GM13976 (cell line): ENCODE measurements at places on chromosomes 1 and 21.

- DNase-seq, result no peak
Measured at GRCh38 chr1:232704694-232705680, 75.1 kb upstream of the SIPA1L2 start.

DNA sequence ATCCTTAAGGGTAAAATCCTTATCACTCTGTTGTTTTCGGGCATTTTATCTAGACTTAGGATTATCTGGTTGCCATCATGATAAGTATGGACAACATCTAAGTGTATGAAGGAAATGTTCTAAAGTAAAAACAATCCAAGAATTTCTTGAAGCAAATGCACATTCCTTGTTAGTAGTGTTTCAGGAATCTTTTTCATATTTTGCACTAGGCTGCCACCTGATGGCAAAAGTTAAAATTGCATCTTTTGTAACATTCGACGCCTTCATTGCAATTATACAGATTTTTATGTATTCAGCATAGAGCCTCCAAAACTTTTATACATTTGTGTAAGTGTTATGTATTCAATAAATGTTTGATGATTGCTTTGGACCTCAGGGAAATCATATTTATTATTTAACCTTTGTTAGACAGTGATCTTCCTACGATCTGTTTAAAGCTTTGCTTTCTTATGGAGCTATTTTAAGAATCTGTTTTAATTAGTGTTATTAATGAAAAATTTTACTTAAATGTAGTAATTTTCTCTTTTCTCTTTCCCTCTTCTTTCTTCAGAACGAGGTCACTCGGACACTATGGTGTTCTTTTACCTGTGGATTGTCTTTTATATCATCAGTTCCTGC, 49.4 kb upstream of the KIAA1614 start:
- no peak for DNase-seq

GRCh38 chr1:78348496-78349284, 142.1 kb upstream of the PTGFR start:
- no peak for DNase-seq

- no peak for DNase-seq
Measured at GRCh38 chr1:35264035-35264434, 4.5 kb upstream of the ZMYM4 start.

DNA sequence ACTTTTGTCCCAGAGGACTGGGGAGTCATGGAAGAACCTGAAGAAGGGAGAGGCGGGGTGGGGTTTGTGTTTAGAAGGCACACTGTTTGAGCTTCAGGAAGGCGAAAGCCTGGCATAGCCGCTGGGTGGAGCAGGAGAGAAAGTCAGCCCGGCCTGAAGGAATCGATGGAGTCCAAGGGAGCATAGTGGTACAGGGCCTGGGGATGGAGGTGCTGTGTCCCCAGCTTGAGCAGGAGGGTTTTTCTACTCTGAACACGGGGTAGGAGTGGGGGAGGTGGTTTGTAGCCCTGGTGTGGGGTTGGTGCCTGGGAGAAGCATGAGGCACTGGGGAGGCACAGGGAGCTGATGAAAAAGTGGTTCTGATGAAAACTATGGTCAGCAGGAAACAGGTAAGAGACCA, 4.7 kb upstream of the CCDC24 start:
- DNase-seq, result no peak

GRCh38 chr1:175904808-175905207, 161.4 kb upstream of the TNR start:
- no peak for DNase-seq

GRCh38 chr1:13764588-13765332, 64.8 kb downstream of the PRDM2 start:
- DNase-seq, result no peak

- DNase-seq, result no peak
Measured at GRCh38 chr1:192530254-192530653, 45.3 kb upstream of the RGS1 start.

DNA sequence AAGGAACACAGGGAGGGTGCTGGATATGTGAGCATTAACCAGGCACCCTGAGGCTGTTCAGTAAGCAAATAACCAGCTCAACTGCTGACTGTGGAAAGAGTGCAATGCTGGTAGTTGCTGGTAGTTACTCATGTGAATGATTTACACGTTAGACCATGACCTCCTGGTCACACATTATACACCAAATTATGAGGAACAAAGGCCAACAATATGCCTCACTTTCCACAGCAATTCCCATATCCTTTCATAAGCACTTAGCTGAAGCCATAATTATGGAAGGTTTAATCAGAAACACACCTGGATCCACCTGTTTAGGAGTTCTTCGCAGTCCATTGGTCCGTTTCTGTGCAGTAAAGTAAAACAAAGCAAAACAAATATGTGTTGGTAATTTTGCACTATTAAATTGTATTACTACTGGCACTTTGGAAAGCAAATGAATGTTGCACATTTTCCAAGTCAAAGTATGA, 281.8 kb downstream of the VAV3 start:
- no peak for DNase-seq

- peak; percentile 34 for DNase-seq
Measured at GRCh38 chr21:37463083-37463801, 96.7 kb downstream of the DYRK1A start.

- DNase-seq, result no peak
Measured at GRCh38 chr1:5623399-5623798, 368.8 kb downstream of the NPHP4 start.

DNA sequence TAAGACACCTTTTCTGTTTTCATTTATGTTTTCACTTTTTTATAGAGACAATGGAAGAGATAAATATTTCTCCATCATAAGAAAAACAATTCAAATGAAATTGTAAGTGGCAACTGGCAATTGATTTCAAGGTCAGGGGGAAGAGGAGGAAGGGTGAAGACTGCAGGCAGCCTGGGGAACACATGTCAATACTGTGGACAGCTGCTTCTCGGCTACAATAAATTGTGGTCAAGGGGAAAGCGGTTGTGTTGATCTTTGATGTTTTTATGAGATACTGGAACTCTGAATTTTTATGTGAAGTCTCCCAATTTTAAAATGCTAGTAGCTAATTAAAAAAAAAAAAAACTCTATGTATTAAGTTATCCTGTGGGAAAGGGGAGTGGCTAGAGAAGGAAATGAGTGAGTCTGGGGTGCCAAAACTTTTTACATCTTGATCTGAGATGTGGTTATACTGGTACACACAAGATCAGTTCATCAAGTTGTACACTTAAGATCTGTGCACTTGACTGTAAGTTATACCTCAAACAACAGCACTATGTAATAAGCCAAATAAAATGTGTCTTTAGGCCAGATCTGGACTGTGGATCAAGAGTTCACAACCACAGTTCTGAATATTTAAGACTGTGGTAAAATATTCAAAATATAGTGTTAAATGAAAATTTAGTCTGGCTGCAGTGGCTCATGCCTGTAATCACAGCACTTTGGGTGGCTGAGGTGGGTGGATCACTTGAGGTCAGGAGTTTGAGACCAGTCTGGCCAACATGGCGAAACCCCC, 18.0 kb downstream of the SSX2IP start:
- DNase-seq, result no peak

- DNase-seq, result no peak
Measured at GRCh38 chr1:119748040-119748439, 20.7 kb downstream of the HMGCS2 start.

GRCh38 chr1:111214074-111214801, 13.3 kb upstream of the CHI3L2 start:
- no peak for DNase-seq

DNA sequence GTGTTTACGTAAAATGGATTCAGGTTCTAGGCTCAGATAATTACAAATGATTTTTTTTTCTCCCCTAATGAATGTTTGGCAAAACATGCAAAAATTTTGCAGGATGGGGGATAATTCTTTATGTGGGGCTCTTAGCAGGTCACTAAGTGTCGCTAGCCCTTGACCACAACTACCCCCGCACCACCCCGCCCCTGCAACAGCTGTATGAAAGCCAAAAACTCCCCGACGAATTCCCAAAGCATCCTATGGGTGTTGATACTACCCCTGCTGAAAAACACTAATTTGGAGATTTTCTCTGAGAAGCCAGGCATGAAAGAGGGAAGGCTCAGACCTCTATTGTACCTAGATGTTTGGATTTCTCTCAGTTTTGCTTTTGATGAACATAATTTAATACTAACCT, 243.0 kb downstream of the TRABD2B start:
- no peak for DNase-seq

DNA sequence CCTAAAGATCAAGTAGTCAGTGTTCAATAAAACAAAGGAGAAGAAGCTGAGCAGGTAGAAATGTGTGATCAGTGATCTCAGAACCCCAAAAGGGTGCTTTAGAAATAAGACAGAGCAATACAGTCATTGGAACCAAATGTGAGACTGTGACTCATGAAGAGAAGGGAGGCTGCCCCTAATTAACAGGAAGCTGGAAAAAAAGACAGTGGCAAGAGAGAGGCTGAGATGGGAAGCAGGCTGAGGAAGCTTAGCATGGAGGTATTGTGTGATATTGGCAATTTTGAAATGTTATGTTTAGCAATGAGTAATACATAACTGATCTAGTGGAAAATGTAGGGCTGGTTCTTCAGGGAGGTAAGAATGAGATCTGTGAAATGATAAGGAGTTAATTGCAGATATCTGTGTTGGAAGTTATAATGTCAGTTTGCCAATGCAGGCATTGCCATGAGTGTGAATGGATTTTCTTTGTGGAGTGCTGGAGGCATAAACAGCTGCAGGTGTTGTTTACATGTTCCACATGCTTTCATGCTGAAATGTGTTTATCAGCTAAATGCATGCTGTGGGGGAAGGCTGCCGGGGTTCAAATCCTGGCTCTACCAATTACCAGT, 90.6 kb upstream of the CACNA1E start:
- no peak for DNase-seq
